B cell (primary cell): ENCODE measurements at places on chromosomes 12 and 14.

- no peaks in the 10 kb centered on the region for H3K27me3 ChIP-seq
- peaks cover 17% of the 10 kb centered on the region for H3K4me1 ChIP-seq
- peak overlapping the region; percentile 86 for H3K4me3 ChIP-seq
Observed at GRCh38 chr12:32679920-32680237, 778 bp downstream of the DNM1L start.

GRCh38 chr12:143964-144649 is 69.8 kb downstream of the SLC6A12 start:
- no peaks in the 10 kb centered on the region for H3K36me3 ChIP-seq
- no peak overlapping the region for H3K27ac ChIP-seq
- H3K4me1 ChIP-seq, result no peaks in the 10 kb centered on the region
- H3K27me3 ChIP-seq, result peaks cover 12% of the 10 kb centered on the region
- no peak for DNase-seq
- H3K4me3 ChIP-seq, result no peak overlapping the region

DNA sequence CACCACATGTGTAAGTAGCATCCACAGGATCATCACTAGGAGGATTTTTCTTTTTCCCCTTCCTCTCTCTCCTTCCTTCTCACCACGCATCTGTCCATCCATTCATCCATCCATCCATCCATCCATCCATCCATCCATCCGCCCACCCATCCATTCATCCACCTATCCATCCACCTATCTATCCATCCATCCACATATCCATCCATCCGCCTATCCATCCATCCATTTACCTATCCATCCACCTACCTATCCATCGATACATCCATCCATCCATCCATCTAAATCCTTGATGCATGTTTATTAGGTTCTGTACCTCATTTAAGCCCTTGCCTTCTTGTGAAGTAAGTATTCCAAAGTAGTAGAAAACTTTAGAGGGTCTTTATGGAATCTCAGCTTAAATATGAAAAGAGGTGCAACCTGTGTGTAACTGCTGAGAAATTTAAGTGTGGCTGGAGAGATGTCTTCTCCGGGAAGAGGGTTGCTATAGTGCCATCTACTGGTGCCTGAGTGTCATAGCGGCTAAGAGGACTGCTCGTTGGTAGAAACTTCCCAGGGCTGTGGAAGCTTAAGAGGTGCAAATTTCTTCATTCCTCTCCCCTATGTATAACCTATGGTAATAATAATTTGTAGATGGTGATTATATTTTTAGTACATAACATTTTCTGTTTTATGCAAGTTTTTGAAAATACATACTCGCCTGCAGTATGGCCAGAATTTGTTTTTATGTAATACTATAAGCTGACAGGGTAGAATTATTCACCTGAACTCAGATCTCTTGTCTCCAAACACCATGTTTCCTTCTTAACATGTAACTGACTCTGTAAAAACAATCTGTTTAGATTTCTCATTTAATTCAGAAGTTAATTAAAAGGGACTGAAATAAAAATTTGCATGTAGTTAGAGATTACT is 46.0 kb downstream of the MYO1H start:
- no peak overlapping the region for H3K27ac ChIP-seq
- peak; percentile 56 for DNase-seq
- H3K4me3 ChIP-seq, result no peak overlapping the region
- no peaks in the 10 kb centered on the region for H3K27me3 ChIP-seq

GRCh38 chr12:76260390-76260748 is 87.8 kb downstream of the BBS10 start:
- H3K27ac ChIP-seq, result no peak overlapping the region
- no peak overlapping the region for H3K4me3 ChIP-seq
- no peaks in the 10 kb centered on the region for H3K4me1 ChIP-seq

GRCh38 chr14:86739761-86740160 is 1209.8 kb downstream of the FLRT2 start:
- H3K27me3 ChIP-seq, result no peaks in the 10 kb centered on the region
- DNase-seq, result no peak
- no peak overlapping the region for H3K4me3 ChIP-seq
- H3K27ac ChIP-seq, result no peak overlapping the region
- no peaks in the 10 kb centered on the region for H3K36me3 ChIP-seq

GRCh38 chr12:69042970-69043369 is 110.0 kb upstream of the CPM start:
- H3K4me3 ChIP-seq, result no peak overlapping the region
- no peaks in the 10 kb centered on the region for H3K36me3 ChIP-seq
- H3K27ac ChIP-seq, result no peak overlapping the region
- H3K27me3 ChIP-seq, result peaks cover 3% of the 10 kb centered on the region
- H3K4me1 ChIP-seq, result no peaks in the 10 kb centered on the region

- no peak overlapping the region for H3K4me3 ChIP-seq
- H3K36me3 ChIP-seq, result no peaks in the 10 kb centered on the region
- H3K4me1 ChIP-seq, result no peaks in the 10 kb centered on the region
- H3K27ac ChIP-seq, result no peak overlapping the region
- no peak for DNase-seq
- H3K27me3 ChIP-seq, result peaks cover 2% of the 10 kb centered on the region
Observed at GRCh38 chr12:98754095-98754494, 109.0 kb downstream of the APAF1 start.

DNA sequence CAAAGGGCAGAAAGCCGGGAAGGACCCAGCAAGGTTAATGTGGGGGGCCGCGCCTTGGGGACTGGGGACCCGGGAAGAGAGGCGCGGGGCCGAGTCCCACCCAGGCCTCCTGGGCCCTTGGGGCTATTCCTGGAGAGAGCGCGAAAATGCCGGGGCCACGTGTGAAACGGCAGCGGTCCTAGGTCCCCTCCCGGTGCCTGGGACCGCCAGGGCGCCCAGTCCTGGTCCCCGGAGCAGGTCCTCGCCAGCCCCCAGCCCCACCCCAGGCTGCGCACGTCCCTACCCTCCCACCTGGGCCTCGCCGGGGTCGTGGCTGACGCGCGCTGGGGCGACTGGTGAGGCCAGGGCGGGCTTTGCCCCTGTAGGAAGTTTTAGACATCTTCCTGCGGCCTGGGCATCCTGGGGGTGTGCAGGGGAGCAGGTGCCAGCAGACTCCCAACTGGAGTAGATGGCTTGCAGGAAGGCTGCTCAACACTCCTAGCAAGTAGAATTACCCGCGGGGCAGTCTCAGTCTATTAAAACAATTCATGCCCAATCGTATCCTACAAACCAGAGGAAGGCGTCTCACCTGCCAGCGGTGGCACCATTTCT is 708 bp downstream of the FAR2 start:
- H3K4me3 ChIP-seq, result no peak overlapping the region
- H3K4me1 ChIP-seq, result peaks cover 29% of the 10 kb centered on the region
- H3K27ac ChIP-seq, result no peak overlapping the region
- H3K27me3 ChIP-seq, result peaks cover 26% of the 10 kb centered on the region

- H3K27ac ChIP-seq, result no peak overlapping the region
- H3K27me3 ChIP-seq, result peaks cover 9% of the 10 kb centered on the region
- no peak for DNase-seq
Observed at GRCh38 chr12:4443616-4444015, 2.0 kb downstream of the FGF6 start.

GRCh38 chr14:38481952-38482678 is 226.2 kb upstream of the CLEC14A start:
- H3K4me3 ChIP-seq, result no peak overlapping the region
- no peaks in the 10 kb centered on the region for H3K27me3 ChIP-seq
- H3K27ac ChIP-seq, result no peak overlapping the region
- DNase-seq, result no peak

GRCh38 chr12:40171501-40171900 is 53.3 kb upstream of the LRRK2 start:
- H3K4me1 ChIP-seq, result peaks cover 11% of the 10 kb centered on the region
- H3K36me3 ChIP-seq, result no peaks in the 10 kb centered on the region
- no peak for DNase-seq
- no peak overlapping the region for H3K4me3 ChIP-seq
- H3K27ac ChIP-seq, result no peak overlapping the region
- no peaks in the 10 kb centered on the region for H3K27me3 ChIP-seq

GRCh38 chr12:27331291-27331926 is 1.2 kb upstream of the BMAL2 start:
- peaks cover 14% of the 10 kb centered on the region for H3K4me1 ChIP-seq
- no peaks in the 10 kb centered on the region for H3K36me3 ChIP-seq
- no peak overlapping the region for H3K27ac ChIP-seq
- peaks cover 20% of the 10 kb centered on the region for H3K27me3 ChIP-seq

GRCh38 chr14:22506778-22507351 is 82.2 kb downstream of the DAD1 start:
- H3K27ac ChIP-seq, result peak overlapping the region; percentile 17
- no peaks in the 10 kb centered on the region for H3K27me3 ChIP-seq
- H3K4me1 ChIP-seq, result peaks cover 42% of the 10 kb centered on the region

- no peak overlapping the region for H3K4me3 ChIP-seq
- no peaks in the 10 kb centered on the region for H3K27me3 ChIP-seq
- no peak for DNase-seq
- no peak overlapping the region for H3K27ac ChIP-seq
- no peaks in the 10 kb centered on the region for H3K36me3 ChIP-seq
- no peaks in the 10 kb centered on the region for H3K4me1 ChIP-seq
Observed at GRCh38 chr14:30751646-30752416, 122.5 kb upstream of the COCH start.

GRCh38 chr14:50085570-50086320 is 30.6 kb downstream of the VCPKMT start:
- peak overlapping the region; percentile 48 for H3K4me3 ChIP-seq
- peaks cover 14% of the 10 kb centered on the region for H3K36me3 ChIP-seq
- DNase-seq, result peak; percentile 91
- peaks cover 91% of the 10 kb centered on the region for H3K4me1 ChIP-seq
- H3K27me3 ChIP-seq, result no peaks in the 10 kb centered on the region
- peak overlapping the region; percentile 100 for H3K27ac ChIP-seq

DNA sequence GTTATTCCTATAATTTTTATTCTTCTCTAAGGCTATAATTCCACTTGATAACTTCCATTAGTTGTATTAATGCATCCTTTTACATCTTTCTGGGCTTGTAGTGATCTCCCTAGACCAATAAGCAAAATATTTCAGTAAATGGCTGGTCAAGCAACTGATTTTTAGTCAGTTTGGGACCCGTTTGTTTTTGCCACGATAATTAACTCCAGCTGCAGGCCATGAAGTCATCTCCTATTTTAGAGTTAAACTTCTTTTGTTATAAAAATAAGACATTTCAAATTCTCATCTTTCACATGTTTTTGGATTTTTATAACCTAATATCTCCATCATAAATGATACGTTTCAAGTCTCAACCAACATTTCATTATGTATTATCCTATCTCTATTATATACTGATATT is 49.4 kb downstream of the MAGOHB start:
- H3K27me3 ChIP-seq, result no peaks in the 10 kb centered on the region
- H3K27ac ChIP-seq, result no peak overlapping the region
- no peaks in the 10 kb centered on the region for H3K36me3 ChIP-seq
- H3K4me1 ChIP-seq, result no peaks in the 10 kb centered on the region
- H3K4me3 ChIP-seq, result no peak overlapping the region

- no peak for DNase-seq
- H3K27me3 ChIP-seq, result no peaks in the 10 kb centered on the region
- H3K4me1 ChIP-seq, result no peaks in the 10 kb centered on the region
- no peaks in the 10 kb centered on the region for H3K36me3 ChIP-seq
- H3K27ac ChIP-seq, result no peak overlapping the region
Observed at GRCh38 chr12:124177276-124177950, 117.5 kb upstream of the RFLNA start.

- DNase-seq, result no peak
- no peaks in the 10 kb centered on the region for H3K36me3 ChIP-seq
- no peaks in the 10 kb centered on the region for H3K27me3 ChIP-seq
- no peaks in the 10 kb centered on the region for H3K4me1 ChIP-seq
Observed at GRCh38 chr12:2456813-2457186, 338.0 kb upstream of the FKBP4 start.

DNA sequence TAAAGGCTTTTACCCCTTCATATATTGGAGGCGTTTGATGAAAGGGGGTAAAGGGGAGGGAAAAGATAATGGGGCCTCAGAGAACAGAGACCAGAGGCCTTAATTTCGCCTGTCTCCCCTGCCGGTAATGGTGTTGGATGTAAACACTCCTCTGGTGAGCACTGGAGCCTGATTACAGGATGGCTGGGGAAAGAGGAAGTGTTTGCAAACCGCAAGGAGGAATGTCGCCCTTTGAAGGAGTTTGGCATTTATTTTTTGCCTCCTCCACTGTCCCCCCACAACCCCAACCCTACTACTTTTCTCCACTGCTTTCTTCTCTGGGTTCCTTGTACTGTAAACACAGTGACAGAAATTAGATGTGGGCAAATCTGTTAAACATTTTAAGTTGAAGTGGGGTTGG is 211.9 kb upstream of the TBX3 start:
- H3K27ac ChIP-seq, result no peak overlapping the region
- no peak overlapping the region for H3K4me3 ChIP-seq
- no peaks in the 10 kb centered on the region for H3K4me1 ChIP-seq
- no peak for DNase-seq
- no peaks in the 10 kb centered on the region for H3K36me3 ChIP-seq

- no peak for DNase-seq
- H3K27ac ChIP-seq, result no peak overlapping the region
- H3K27me3 ChIP-seq, result no peaks in the 10 kb centered on the region
- no peak overlapping the region for H3K4me3 ChIP-seq
- H3K4me1 ChIP-seq, result no peaks in the 10 kb centered on the region
Observed at GRCh38 chr12:104357421-104357952, 53.9 kb downstream of the EID3 start.

- no peak overlapping the region for H3K27ac ChIP-seq
- no peak overlapping the region for H3K4me3 ChIP-seq
- DNase-seq, result no peak
- H3K4me1 ChIP-seq, result no peaks in the 10 kb centered on the region
- H3K27me3 ChIP-seq, result no peaks in the 10 kb centered on the region
Observed at GRCh38 chr14:93691042-93691780, 97.1 kb downstream of the PRIMA1 start.

GRCh38 chr12:5189173-5189572 is 145.5 kb downstream of the KCNA5 start:
- no peaks in the 10 kb centered on the region for H3K27me3 ChIP-seq
- no peak overlapping the region for H3K27ac ChIP-seq
- H3K4me3 ChIP-seq, result no peak overlapping the region
- no peaks in the 10 kb centered on the region for H3K36me3 ChIP-seq

GRCh38 chr12:122026706-122027333 is 5.1 kb downstream of the BCL7A start:
- DNase-seq, result peak; percentile 62
- no peaks in the 10 kb centered on the region for H3K27me3 ChIP-seq
- H3K36me3 ChIP-seq, result peaks cover 7% of the 10 kb centered on the region
- peak overlapping the region; percentile 60 for H3K27ac ChIP-seq

DNA sequence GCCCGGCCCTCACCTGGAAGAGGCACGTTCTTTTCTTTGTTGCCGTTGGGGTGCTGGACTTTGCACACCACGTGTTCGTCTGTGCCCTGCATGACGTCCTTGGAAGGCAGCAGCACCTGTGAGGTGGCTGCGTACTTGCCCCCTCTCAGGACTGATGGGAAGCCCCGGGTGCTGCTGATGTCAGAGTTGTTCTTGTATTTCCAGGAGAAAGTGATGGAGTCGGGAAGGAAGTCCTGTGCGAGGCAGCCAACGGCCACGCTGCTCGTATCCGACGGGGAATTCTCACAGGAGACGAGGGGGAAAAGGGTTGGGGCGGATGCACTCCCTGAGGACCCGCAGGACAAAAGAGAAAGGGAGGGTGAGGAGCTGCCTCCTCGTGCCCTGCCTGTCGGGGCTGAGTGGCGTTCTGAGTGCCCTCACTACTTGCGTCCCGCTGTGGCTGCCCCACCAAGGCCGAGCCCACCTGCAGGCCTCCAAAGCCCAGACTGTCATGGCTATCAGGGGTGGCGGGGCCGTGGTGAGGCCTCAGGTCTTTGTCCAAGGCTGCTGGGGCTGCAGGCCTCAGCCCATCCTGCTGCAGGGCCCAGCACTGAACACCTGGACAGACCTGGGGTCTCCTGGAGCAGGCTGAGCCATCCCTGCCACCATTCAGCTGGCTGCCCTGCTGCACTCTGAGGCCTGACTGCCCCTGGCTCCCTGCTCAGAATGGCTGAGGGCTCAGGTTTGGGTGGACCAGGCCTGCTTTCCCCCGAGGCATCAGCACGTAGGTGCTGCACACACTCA is 329.7 kb downstream of the TMEM121 start:
- H3K27me3 ChIP-seq, result no peaks in the 10 kb centered on the region
- peak overlapping the region; percentile 94 for H3K27ac ChIP-seq
- H3K36me3 ChIP-seq, result peaks cover 3% of the 10 kb centered on the region
- peaks cover 8% of the 10 kb centered on the region for H3K4me1 ChIP-seq
- no peak overlapping the region for H3K4me3 ChIP-seq
